Midbrain (tissue), 1 donor: ENCODE measurements at places on chromosomes 7 and 10.

GRCh38 chr7:75722373-75722772, 16.4 kb downstream of the HIP1 start:
- no peak for DNase-seq

DNA sequence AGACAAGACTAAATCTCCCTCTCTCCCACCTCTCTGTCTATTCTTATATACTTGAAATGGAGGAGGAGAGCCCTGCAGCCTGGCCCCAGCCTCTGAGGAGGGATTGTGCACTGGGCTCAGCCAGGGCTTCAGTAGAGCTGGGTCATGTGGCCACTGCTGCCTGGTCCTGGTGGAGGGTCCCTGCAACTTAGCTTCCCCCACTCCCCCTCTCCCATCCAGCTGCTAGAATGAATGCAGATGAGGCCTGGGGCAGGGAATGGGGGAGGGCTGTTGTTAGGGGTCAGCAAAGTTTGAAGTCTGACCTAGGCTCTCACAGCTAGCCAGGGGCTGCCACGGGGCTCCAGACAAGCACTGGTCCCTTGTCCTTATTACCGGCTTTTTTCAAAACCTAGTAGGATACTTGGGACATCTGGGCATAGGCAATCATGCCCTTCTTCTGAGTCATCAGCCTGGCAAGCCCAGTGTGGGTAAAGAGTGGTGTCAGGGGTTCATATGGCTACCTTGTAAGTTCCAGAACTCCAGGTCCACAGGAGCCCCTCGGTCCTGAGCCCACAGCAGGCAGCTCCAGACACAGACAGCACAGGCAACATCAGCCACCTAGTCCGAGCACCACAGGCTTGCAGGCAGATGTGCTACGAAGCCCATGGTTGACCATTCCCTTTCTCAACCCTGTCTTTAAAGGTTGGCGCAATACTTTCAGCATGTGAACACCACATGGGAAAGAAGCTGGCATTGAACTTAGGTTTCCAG, 12.8 kb upstream of the CXCL12 start:
- DNase-seq: no peak

DNA sequence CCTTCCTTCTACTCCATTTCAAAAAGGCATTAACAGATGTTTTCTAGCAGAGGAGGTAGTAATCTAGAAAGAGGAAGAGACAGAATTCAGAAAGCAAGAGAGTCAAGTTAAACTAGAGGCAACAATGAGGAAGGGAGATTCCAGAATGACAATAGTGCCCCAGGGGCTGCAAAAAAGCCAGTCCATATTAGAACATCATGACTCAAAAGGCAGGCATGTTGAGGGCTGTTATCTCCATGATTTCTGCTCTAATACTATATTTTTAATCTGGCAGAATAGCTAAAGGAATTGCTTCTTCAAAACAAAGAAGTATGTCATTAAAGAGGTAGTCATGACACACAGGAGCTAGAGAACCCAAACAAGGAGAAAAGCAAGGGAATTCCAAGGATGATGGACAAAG, 599.6 kb downstream of the INHBA start:
- no peak for DNase-seq

DNA sequence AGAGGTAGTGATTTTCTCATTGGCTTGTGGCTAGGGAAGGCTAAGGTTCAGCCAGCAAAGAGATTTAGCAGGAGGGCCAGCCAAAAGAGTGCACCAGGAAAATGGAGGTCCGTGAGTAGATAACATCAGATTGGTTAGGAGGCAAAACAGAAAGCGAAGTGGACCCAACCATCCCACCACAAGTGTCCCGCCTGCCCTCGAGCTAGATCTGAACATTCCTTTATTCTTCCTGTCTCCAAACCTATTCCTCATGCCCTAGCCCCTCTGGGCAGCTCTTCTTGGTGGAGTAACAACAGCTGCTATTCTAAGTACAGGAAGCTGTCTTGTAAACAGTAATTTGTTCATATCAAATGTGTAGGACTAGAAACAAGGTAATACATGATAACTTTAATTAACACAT, 85.7 kb upstream of the BET1 start:
- DNase-seq: no peak

- DNase-seq: no peak
These were observed 2.5 kb upstream of the MAP3K8 start for GRCh38 chr10:30431435-30431911.

DNA sequence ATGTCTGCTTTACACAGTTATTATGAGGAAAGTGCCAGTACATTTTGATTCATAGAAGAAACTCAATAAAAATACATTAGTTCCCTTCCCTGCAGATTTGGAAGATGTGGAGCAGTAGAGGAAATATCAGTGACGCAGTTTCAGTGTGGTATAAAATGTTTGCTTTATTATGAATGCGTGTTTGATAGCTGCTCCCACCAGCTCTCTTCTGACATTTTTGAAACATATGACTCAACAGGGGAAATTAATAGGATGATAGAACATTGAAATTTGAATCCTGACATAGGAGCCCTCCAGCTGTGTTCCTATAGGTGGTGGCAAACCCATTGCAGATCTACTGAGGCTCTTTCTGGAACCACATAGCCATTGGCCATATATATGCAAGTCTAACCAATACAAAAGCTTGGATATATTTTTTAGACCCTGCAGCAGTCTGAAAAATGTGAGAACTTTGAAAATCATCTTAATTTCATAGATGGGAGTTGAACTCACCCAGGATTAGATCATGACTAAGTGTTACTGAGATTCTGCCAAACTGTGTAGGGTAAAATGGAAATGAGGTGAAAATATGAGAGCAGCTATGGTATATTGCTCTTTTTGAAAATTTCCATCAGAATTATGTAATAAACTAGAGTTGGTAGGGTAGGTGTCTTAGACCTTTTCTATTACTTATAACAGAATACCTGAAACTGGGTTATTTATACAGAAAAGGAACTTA, 47.8 kb downstream of the BZW2 start:
- no peak for DNase-seq

DNA sequence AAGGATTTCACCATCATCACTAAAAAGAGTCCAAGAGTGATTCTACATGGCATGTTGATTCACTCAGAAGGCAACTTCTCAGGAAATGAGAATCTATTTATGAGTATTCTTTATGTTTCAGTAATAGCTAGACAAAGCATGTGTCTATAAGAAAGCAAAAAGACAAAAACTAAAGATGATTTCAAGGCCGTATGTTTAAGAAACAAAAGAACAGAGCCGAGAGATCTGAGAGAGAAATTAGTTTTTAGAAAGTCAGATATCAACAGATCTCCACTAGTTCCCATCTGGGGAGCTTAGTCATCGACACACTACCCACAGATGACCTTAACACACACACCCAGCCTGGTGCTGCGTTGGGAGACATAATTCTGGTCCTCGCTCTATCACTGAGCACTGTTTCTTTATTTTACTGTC, 21.0 kb downstream of the PIP4K2A start:
- DNase-seq: no peak

- DNase-seq: no peak
These were observed 289.9 kb upstream of the LRRN3 start for GRCh38 chr7:110800984-110801383.

- DNase-seq: no peak
These were observed 133.2 kb downstream of the WDR37 start for GRCh38 chr10:1189166-1190051.
